ENCODE measurements at places on chromosomes 2 and 18. TPM values are rescaled to one million over a fixed set of nuclear protein-coding genes. Genes with fewer than 3 reads are reported as not detected.

The TTN gene
- total RNA-seq, result 4.7 TPM

The IL36RN gene
- total RNA-seq, result not detected

The ITPRIPL1 gene
- total RNA-seq, result 3.2 TPM

The ANKRD62 gene
- total RNA-seq, result not detected

The DCTN1 gene
- total RNA-seq, result 125 TPM

Data from mammary microvascular endothelial cell (primary cell).